ENCODE measurements at places on chromosomes 4 and X.
A peak's percentile ranks its signal among the peaks of the same experiment; 100 is the strongest.

DNA sequence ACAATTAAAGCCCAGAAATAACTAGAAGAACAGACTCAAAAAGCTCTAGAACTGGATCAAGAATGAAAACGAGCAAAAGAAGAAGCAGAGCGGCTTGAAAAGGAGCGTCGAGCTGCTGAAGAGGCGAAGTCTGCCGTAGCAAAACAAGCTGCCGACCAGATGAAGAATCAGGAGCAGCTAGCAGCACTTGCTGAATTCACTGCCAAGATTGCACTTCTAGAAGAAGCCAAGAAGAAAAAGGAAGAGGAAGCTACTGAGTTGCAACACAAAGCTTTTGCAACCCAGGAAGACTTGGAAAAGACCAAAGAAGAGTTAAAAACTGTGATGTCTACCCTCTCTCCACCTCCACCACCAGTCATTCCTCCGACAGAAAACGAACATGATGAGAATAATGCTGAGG lies 56.1 kb upstream of the PPP4R3C start:
- DNase-seq = no peak

GRCh38 chr4:2745981-2746806 lies 9.9 kb downstream of the TNIP2 start:
- peak; percentile 98 for DNase-seq

DNA sequence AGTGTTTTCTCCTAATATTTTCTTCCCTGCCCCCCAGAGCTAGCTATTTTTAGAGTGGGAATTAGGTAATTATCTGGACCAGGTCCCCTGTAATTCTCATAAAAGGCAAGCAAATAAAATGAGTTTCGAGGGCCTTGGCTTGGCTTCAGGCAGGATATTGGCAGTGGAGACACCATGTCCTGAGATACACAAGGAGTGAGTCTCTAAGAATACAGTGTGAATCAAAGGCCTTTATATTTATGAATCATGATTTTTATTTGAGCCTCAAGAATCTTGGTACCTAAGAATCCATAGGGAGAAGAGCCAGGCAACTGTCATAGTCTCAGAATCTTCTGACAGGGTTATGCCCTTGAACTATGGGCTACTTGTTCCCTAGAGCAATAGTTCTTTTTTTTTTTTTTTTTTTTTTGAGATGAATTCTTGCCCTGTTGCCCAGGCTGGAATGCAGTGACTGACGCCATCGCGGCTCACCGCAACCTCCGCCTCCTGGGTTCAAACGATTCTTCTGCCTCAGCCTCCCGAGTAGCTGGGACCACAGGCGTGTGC lies 205.4 kb downstream of the LDB2 start:
- no peak for DNase-seq

GRCh38 chrX:136858007-136858756 lies 22.3 kb downstream of the RBMX start:
- no peak for DNase-seq

- DNase-seq = peak; percentile 15
These were observed 287.4 kb downstream of the CHIC1 start for GRCh38 chrX:73850124-73851013.

- no peak for DNase-seq
These were observed 250.5 kb upstream of the PRKX start for GRCh38 chrX:3963980-3964379.

GRCh38 chr4:164058776-164059445 lies 564.4 kb downstream of the TMA16 start:
- no peak for DNase-seq

DNA sequence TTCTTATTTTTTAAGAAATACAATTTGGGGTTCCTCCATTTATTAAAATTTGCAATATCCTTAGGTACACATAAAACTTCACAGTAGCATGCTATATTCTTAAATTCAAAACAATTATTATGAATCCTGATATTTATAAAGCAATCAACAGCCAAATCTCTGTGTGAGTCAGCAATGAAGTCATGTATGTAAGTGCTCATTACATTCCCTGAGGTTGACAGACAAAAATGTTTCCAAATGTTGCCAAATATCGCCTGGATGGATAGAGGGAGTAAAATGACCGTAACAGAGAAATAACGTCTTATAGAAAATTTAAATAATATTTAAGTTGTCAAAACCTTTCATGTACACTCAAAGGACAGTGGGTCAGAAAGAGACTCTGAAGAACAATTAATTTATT lies 220.0 kb downstream of the PCDH18 start:
- no peak for DNase-seq

- peak; percentile 4 for DNase-seq
These were observed 109.6 kb upstream of the KIT start for GRCh38 chr4:54548098-54548620.

DNA sequence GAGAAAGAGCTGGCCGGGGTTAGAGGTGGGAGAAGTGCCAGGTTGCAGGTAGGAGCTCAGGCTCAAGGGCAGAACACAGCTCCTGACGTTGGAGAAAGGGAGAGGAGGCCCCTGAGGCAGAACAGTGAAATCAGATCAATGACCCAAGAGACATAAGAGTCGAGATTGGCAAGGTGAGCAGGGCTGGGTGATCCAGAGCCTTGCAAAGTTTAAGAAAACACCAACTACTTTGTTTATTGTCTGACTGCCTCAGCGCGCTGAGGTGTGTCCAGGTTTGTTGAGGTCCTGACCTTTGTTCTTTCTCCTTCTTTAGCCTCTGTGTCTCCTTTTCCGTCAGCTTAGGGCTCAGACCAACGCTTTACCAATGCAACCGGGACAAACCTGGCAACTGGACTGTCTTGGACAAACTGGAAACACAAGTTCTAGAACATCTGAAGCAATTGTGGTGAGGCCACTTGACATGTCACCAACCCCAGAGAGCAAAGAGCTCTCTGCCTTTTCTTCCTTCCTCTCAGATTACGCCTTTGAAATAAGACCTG lies 28.3 kb downstream of the CHRNA9 start:
- no peak for DNase-seq
